ENCODE measurements at places on chromosomes 5 and 9.
A peak's percentile ranks its signal among the peaks of the same experiment; 100 is the strongest.

- DNase-seq, result no peak
These were observed 56.7 kb upstream of the CPLX2 start for GRCh38 chr5:175814691-175815090.

- DNase-seq, result no peak
These were observed 85.4 kb upstream of the IL7R start for GRCh38 chr5:35771300-35771699.

GRCh38 chr5:178325679-178326373 is 93.2 kb upstream of the PHYKPL start:
- no peak for DNase-seq

DNA sequence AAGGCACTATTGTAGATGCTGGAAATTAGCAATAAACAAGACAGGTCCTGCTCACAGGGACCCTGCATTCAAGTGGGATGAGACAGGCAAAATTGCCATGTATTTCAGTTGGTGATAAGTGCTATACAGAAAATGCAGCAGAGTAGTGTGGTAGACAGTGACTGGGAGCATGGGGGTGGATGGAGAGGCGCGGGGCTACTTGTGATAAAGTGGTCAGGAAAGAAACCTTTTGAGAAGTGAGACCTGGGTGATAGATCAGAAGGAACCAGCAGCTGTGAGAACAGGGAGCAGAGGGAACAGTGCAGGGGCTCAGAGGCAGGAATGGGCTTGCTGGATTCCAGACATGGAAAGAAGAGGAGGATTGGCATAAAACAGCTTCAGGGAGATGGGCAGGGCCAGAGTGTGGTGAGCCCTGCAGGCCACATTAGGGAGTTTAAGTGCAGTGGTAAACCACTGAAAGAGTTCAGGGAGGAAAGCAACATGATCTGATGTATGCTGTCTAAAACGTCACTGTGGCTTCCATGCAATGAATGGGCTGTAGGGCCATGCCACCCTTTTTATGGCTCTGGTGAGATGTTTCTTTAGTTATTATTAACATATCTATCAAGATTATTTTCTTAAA is 7.3 kb downstream of the CRHBP start:
- no peak for DNase-seq

DNA sequence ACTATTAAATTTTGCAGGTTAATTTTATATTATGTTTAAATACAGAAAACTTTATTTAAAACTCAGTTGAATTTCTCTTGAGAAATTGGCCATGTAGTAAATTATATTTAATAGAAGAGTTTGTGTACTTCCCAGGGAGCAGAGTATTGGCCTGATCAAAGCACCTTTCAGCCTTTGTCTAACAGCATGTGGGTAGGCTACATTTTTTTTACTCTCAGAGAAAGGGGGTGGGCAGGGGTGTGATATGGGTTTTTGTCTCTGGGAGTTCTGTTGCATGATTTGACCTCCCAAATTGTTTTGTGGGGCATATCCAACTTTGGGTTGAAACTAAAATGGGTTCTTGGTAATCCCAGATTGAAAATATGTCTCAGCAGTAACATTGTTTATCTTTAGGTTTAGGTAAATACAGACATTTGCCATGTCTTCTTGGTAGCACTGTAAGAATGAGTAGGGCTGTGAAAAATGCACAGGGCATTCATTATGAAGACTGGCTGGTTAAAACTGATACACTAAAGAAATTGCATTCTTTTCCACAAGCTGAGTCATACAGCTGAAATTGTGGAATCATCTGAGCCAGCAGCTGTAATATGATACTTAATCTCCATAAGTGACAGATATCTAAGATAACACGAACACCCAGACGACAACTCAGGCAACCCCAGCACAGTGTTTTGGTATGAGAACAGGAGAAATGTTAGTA is 75.4 kb upstream of the CDKN2B start:
- no peak for DNase-seq

- no peak for DNase-seq
These were observed 334.2 kb downstream of the SPOCK1 start for GRCh38 chr5:137164961-137165360.

DNA sequence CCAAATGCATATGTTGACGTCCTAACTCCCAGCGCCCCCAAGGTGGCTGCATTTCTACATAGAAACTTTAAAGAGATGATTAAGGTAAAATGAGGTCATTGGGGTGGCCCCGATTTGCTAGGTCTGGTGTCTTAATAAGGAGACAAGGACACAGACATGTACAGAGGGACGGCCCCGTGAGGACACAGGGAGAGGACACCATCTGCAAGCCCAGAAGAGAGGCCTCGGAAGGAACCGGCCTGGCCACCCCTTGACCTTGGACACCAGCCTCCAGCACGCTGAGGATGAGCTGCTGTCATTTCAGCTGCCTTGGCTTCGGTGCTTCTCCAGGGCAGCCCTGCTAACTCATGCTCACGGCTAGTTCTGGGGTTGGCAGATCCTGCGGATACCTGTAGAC is 73.2 kb downstream of the MRPL36 start:
- DNase-seq, result peak; percentile 1

- DNase-seq, result no peak
These were observed 91.1 kb downstream of the BARX1 start for GRCh38 chr9:93864032-93864431.

- DNase-seq, result no peak
These were observed 138.4 kb downstream of the KCNIP1 start for GRCh38 chr5:170642066-170642735.

DNA sequence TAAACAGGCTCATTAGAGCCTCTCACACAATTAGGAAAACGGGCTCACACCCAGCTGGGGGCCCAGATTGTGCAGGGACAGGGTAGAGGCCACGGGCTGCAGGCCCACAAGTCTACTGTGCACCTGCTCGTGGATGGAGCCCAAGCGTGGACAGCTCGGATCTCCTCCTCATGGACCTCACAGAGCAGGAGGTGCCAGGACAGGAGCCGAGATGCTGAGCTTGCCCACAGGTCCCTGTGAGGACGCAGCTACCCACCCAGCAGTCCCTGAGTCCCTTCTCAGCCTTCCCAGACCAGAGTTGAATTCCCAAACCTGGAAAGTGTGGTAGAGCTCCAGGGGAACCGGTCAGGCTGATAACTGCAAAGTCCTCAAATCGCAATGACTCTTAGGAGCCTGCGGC is 70.6 kb upstream of the OLFM1 start:
- DNase-seq, result no peak

DNA sequence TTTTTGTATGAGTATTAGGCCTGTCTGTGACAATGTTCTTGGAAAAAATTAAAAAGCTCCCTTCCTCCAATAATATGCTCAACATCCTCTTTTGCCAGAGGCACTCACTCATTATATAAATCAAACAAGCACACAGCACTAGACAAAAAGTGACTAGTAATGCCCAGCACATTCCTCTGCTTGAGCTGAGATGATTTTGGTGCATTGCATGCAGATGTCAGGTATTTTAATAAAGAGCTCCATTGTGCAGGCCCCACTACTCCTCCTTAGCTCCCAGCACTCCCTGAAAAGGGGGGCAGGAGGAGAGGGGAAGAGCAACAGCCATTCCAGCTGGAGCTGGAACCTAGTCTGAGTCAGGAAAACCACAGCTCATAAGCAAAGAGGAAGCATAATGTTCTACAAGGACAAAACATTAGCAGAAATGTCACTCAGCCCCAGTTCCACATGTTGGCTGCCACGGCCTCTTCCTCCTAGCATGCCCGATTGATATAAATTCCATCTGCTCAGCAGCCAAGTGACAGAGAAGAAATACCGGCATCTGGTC is 348.5 kb downstream of the BNC2 start:
- no peak for DNase-seq

- no peak for DNase-seq
These were observed 503.6 kb upstream of the PAPPA start for GRCh38 chr9:115649991-115650472.

GRCh38 chr5:176360894-176361436 is 599 bp downstream of the KIAA1191 start:
- DNase-seq, result no peak

- DNase-seq, result no peak
These were observed 492.5 kb downstream of the MAT2B start for GRCh38 chr5:163997965-163998364.

DNA sequence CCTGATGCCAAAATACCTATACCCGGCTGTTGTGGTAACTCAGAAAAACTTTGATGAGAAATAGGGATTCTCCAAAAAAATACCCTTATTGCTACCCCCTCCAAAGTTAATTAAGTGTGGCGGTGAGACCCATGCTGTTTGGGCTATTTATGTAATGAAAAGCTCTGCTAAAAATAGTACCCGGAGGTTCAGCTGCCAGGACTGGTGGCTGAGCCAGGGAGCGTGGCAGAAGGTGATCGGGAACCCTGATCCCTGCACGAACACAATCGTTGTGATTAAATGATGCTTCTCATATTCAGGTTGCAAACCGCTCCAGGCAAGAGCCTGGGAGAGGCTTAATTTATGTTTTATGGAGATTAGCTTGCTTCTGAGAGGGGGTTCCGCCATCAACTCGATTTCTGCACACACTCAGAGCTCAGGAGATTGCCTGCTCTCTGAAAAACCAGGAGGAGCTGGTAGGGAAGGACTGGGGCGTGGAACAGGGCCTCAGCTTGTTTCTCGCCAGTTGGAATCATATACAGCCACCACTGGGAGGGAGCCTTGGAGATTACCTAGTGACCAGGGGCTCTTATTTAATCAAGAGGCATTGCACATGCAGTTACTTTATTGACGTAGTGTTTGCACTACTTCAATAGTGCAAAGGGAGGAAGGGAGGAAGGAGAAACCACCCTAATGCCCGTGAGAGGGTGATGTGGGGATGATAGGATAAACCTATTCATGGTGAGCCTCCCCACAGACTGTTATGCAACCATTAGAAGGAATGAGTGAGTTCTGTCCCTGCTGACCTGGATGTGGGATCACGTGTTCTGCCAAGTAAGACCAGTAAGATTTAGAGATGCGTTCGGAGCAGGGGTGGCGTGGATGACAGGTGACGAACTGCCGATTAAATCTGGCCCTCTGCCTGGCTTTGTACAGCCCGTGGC is 23.4 kb downstream of the HRH2 start:
- no peak for DNase-seq

DNA sequence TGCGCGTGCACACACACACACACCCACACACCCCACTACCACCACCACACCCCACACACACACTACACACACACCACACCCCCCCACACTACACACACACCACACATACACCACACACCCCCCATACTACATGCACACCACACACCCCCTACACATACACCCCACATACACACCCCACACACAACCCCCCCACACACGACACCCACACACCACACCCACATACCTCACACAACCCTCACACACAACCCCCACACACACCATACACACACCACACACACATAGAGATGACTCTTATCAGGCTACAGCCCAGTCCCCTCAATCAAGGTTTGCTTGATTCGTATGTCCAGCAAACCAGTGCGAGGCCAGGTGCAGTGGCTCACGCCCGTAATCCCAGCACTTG is 25.7 kb downstream of the SLC46A2 start:
- no peak for DNase-seq

DNA sequence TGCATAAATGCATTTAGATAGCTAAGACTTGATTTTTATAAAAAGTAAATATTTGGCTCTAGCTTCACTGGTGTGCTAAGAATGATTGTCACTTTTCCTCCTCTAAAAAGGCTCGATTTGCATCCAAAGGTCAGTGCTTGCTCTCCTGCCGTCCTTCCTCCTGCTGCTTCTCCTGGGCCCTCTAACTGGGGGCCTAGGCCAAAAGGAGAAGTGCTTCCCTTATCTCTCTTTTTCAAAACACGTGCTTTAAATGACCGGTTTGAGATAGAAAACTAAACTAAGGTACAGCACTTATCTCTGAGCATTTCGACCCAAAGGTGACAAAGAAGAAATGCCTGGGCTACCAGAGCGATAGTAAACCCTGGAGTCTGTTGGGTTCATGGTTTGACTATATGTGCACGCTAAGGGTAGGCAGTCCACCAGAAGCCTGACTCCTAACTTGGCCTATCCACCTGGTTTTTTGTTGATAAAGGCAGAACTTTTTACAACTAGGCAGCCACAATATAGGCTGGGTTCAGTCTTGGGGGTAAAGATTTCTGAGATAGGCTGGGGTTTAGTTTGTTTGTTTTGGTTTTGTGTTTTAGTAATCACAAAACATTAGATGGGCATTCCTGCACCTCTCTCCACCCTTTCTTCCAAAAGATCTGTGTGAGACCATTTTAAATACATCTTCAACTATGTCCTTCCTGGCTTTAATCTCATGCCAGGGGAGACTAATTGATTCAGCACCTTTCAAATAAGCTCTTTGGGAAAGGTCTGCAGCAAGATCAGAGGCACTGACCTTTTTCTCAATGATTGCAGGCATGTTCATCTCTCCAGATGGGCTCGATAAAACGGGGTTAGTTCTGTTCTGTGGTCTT is 3.8 kb downstream of the NR2F1-AS1 start:
- no peak for DNase-seq

GRCh38 chr9:106283769-106284168 is 579.2 kb upstream of the ZNF462 start:
- no peak for DNase-seq

DNA sequence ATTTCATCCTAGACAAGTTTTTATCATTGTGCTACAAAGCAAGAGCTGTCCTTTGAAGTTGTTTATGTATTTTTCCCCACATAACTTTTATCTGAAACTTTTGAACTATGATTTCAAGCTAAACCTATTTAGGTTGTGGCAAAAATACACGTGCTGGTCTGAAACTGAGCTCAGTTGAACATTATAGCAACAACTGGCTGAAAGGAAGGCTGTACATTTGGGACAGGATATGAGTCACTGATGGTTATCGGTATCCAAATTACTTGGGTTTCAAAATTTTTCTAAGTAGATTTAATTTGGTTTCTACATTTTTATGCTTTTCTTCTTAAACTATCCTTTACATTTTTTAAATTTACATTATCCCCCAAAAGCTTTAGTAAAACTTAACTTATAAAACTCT is 627.3 kb upstream of the NUDT12 start:
- DNase-seq, result no peak

DNA sequence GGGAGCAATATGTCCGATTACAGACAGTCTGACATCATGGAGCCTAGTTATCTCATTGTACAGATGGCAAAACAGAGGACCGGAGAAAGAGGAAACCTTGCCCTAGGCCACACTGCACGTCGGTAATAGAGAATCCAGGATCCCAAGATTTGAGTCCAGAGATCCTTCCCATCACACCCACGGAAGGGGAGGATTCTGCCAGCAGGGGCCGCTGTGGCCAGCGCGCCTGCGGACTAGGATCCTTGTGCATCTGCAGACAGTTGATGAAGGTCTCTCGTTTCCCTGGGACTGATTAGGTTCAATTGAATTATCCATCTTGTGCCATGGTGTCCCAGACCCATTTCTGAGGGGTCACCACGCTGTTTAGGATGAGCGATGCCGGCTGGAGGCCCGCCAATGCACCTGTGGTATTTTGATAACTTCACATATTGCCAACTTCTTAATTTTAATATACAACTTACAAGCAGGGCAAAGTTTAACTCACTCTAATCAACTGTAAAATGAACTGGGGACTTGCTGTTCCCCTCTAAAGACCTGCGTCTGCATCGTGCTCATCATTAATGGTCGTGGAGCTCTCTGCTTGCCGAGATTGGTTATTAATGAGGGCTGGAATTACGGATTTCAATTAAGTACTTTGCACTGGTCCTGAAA is 592.7 kb upstream of the BRINP1 start:
- no peak for DNase-seq
